ENCODE measurements at places on chromosomes 16 and 17.

DNA sequence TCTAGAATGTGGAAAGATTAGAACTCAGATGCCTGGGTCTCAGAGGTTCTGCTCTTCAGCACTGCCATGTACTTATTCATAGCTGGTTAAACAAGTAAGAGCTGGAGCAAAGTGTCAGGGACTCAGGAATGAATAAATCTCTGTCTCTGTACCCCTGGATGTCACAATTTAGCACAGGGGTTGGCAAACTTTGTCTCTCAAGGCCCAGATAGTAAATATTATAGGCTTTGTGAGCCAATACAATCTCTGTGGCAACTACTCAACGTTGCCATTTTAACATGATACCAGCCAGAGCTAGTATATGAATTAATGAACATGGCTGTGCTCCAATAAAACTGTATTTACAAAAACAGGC is 220.3 kb upstream of the MON1B start:
- no peak for DNase-seq

DNA sequence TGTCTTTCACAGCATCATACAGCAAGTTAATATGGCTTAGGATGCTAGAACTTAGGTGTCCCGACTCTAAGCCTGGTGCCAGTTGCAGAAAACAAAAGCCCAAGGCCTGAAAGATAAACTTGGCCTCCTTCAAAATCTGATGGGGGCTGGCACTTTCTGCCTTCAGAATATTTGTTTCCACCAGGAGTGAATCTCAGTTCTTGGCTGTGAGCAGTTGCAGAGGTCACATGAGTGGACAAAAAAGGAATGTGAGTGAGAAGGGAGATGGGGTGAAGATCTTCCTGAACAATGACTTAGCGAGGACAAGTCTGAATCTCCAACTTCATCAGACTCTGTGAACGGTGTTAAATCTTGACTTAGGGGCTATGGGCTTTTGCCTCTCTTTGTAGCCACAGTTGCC is 46.6 kb downstream of the HOXB1 start:
- no peak for DNase-seq

DNA sequence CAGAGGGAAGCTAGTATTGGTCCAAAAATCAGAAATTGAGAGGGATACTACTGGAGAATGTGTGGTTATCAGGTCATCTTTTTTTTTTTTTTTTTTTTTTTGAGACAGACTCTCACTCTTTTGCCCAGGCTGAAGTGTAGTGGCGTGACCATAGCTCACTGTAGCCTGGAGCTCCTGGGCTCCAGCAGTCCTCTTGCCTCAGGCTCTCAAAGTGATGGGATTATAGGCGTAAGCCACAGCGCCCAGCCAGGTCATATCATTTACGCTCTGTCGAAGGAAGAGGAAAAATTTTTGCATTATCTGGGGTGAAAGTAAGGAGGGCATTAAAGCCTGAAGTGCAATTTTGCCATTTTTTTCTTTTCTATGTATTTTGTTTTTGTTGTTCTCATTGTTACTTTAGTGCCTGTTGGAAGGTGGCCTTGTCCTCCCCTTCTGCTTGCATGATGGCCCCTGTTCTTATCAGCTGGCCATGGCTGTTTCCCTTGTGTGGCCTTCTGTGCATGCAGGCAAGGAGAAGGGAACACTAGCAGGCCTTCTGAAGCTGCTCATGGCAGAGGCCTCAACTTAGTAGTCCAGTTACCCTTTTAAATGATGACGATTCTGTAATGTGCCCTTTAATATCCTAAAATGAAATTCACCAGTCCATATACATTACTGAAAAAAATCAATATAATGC is 118.3 kb downstream of the SPECC1 start:
- DNase-seq = no peak

DNA sequence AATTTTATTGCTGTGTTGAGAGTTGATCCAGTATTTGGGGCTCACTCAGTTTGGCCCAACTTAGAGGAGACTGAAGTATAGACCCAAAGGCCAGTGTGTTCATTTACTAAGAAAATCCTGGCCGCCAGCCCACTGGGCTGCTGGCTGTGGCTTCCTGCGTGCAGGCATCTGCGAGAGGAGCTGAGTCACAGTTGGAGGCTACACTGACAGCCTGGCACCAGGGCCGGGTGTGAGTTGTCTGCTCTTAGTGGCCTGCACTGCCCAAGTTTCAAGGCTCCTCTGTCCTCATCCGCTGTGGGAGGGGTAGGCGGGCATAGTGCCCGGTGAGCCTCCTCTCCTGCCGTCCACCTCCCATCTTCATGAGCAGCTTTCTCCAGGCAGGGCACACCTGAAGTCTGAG is 54.2 kb downstream of the PLD6 start:
- no peak for DNase-seq

- DNase-seq = no peak
Measured at GRCh38 chr16:54284931-54285413, 1.6 kb downstream of the IRX3 start.

GRCh38 chr16:80938004-80938878 is 68.4 kb downstream of the CMC2 start:
- DNase-seq = peak; percentile 43

- DNase-seq = peak; percentile 41
Measured at GRCh38 chr16:53755026-53755910, 51.3 kb downstream of the FTO start.
